ENCODE measurements at places on chromosomes 5 and 9. TPM values are rescaled to one million over a fixed set of nuclear protein-coding genes. Genes with fewer than 3 reads are reported as not detected.

- DNase-seq, result no peak
- H3K4me3 ChIP-seq, result no peak overlapping the region
- H3K27ac ChIP-seq, result no peak overlapping the region
Observed at GRCh38 chr9:135216791-135217441, 129.4 kb downstream of the OLFM1 start.

GRCh38 chr5:140966293-140967225 is at the start of gene PCDHAC2:
Gene PCDHAC2 (plus strand): TSS chr5:140966476. CDS start chr5:140966767, 291 bp downstream.
- no peaks in the 10 kb centered on the region for H3K4me1 ChIP-seq
- H3K36me3 ChIP-seq, result no peaks in the 10 kb centered on the region
- no peak within 1 kb of the TSS for H3K4me3 ChIP-seq
- no peak for DNase-seq
- peaks cover 38% of the 10 kb centered on the region for H3K27me3 ChIP-seq

DNA sequence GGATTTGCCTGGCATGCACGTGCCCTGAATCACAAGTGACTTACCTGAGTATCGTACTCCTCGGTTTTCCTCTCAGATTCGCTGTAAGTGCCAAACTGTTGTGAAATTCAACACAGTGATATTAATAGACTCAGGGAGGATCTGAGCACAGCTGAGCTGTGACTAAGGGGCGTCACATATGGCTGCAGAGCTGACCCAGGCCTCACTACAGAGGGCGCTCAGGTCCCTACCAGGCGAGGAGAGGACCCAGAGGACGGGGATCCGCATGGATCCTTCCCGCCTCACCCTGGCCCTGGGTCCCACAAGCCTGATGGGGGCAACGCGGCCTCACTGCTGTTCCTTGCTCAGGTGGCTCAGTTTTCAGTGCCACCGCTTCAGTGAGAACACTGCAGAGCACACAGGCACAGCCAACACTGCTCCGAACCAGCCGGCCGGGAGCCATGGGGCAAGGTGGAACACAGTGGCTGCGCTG is 20.1 kb downstream of the CLPTM1L start:
- H3K4me3 ChIP-seq, result no peak overlapping the region
- no peak overlapping the region for H3K27ac ChIP-seq
- no peak for DNase-seq
- no peaks in the 10 kb centered on the region for H3K27me3 ChIP-seq

DNA sequence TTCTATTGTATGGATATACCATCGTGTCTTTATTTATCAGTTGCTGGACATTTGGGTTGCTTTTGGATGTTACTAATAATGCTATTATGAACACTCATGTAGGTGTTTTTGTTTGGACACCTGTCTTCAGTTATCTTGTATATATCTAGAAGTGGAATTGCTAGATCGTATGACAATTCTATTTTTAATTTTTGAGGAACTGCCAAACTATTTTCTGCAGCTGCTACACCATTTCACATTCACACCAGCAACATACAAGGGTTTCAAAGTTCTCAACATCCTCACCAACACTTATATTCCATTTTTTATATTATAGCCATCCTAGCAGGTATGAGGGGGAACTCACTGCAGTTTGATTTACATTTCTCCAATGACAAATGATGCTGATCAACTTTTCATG is 324.6 kb downstream of the CAAP1 start:
- H3K27me3 ChIP-seq, result no peaks in the 10 kb centered on the region
- H3K4me1 ChIP-seq, result no peaks in the 10 kb centered on the region
- no peak for DNase-seq

GRCh38 chr5:153987301-153987700 is 51.4 kb downstream of the FAM114A2 start:
- H3K36me3 ChIP-seq, result peaks cover 3% of the 10 kb centered on the region
- no peak for DNase-seq
- H3K4me3 ChIP-seq, result no peak overlapping the region
- no peaks in the 10 kb centered on the region for H3K4me1 ChIP-seq
- H3K27me3 ChIP-seq, result no peaks in the 10 kb centered on the region

- no peak overlapping the region for H3K4me3 ChIP-seq
- H3K27ac ChIP-seq, result no peak overlapping the region
- no peaks in the 10 kb centered on the region for H3K27me3 ChIP-seq
- H3K4me1 ChIP-seq, result no peaks in the 10 kb centered on the region
Observed at GRCh38 chr9:18479405-18479804, 5.5 kb downstream of the ADAMTSL1 start.

GRCh38 chr9:98795970-98796363 is 388 bp downstream of the ANKS6 start:
- H3K36me3 ChIP-seq, result no peaks in the 10 kb centered on the region
- peaks cover 16% of the 10 kb centered on the region for H3K27me3 ChIP-seq
- H3K4me1 ChIP-seq, result peaks cover 5% of the 10 kb centered on the region
- H3K27ac ChIP-seq, result no peak overlapping the region
- peak overlapping the region; percentile 39 for H3K4me3 ChIP-seq
- DNase-seq, result no peak

DNA sequence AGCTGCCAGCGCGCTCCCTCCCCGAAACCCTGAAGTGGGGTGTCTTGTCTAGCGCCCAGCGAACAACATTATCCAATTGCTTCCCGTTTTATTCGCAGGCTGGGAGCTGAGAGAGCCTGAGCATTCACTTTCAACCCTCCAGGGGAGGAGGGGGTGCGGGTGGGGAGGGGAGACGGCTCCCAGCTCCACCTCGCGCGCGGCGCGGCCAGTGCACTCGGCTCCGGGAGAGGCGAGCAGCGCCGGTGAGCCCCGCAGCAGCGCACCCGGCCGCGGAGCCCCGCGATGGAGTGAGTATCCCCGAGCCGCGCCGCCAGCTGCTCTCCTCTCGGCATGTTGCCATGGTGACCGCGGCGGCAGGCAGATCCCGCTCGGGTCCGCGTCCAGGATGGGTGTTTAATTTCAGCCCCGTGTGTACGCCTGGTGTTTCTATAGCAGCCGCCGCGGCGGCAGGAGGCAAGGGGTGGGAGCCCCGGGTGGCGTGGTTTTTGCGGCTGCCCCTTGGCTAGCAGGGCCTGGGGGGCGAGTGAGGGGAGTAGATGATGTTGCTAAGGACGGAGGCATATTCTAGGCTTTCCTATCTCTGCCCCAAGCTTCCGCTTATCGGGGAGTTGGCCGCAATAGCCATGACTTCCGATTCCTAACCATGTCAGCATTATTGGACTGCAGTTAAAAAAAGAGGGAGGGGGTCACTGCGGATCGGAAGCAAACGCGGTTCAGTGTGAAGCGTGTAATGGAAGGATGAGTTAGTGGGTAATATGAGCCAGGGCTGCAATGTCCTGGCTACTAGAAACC is 139.2 kb upstream of the PALM2AKAP2 start:
- no peaks in the 10 kb centered on the region for H3K4me1 ChIP-seq
- H3K27me3 ChIP-seq, result peaks cover 49% of the 10 kb centered on the region
- no peak for DNase-seq
- no peak overlapping the region for H3K4me3 ChIP-seq

DNA sequence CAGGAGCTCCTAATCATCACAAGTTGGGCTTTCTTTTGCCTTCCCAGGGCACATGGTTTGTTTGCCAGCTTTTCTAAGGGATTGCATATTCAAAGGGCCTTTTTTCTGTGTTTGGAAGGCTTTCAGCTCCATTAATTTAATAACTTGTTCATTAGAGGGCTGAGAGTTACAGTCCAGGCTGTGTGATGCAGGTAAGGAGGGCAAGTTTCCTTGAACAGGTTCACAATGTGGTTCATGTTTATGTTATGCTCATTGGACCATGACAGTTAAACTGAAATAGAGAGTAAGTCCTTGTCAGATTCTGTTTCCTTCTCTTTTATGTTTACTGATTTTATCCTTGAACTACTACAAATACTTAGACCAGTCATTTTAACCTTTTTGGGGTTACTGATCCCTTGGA is 174.4 kb downstream of the MARCHF11 start:
- no peaks in the 10 kb centered on the region for H3K4me1 ChIP-seq
- DNase-seq, result no peak
- no peak overlapping the region for H3K4me3 ChIP-seq
- no peaks in the 10 kb centered on the region for H3K36me3 ChIP-seq
- no peak overlapping the region for H3K27ac ChIP-seq
- no peaks in the 10 kb centered on the region for H3K27me3 ChIP-seq

GRCh38 chr9:136693135-136693489 is 5.9 kb upstream of the AGPAT2 start:
- DNase-seq, result no peak
- no peaks in the 10 kb centered on the region for H3K36me3 ChIP-seq
- H3K27me3 ChIP-seq, result no peaks in the 10 kb centered on the region
- H3K4me1 ChIP-seq, result peaks cover 44% of the 10 kb centered on the region

- H3K27ac ChIP-seq, result no peak overlapping the region
- no peak overlapping the region for H3K4me3 ChIP-seq
- H3K27me3 ChIP-seq, result no peaks in the 10 kb centered on the region
- no peaks in the 10 kb centered on the region for H3K4me1 ChIP-seq
- no peaks in the 10 kb centered on the region for H3K36me3 ChIP-seq
- DNase-seq, result no peak
Observed at GRCh38 chr9:16277471-16277960, 593.0 kb downstream of the BNC2 start.

GRCh38 chr9:79885093-79885857 is 313.5 kb downstream of the TLE4 start:
- no peaks in the 10 kb centered on the region for H3K36me3 ChIP-seq
- no peaks in the 10 kb centered on the region for H3K4me1 ChIP-seq
- peaks cover 3% of the 10 kb centered on the region for H3K27me3 ChIP-seq
- H3K27ac ChIP-seq, result no peak overlapping the region

DNA sequence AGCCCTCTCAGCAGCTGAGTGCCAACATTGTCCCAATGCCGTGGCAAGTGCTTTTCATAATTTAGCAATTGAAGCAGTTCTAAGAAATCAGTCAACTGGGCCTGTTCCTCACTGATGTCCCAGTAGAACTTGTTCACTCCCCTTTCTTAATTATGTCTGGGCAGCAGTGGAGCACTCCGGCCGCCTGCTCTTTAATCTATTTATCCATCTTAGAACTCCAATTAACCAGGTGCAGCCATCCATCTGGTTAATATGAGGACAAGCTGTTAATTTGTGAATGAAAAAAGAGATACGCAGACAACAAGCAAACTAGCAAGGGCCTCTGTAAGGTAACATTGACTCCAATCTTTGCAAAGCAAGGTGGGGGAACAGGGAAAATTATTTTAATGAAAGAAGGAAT is 39.4 kb downstream of the MAT2B start:
- no peaks in the 10 kb centered on the region for H3K36me3 ChIP-seq
- no peaks in the 10 kb centered on the region for H3K4me1 ChIP-seq
- H3K27ac ChIP-seq, result no peak overlapping the region

- DNase-seq, result no peak
- no peaks in the 10 kb centered on the region for H3K36me3 ChIP-seq
- no peaks in the 10 kb centered on the region for H3K4me1 ChIP-seq
- H3K27me3 ChIP-seq, result no peaks in the 10 kb centered on the region
Observed at GRCh38 chr5:6517510-6517909, 68.9 kb downstream of the UBE2QL1 start.

ROPN1L gene
- polyA plus RNA-seq, result 1.9 TPM

ZNF483 gene
- polyA plus RNA-seq, result not detected

IL3 gene
- polyA plus RNA-seq, result not detected

MEIKIN gene
- 0.08 TPM for polyA plus RNA-seq

POU5F2 gene
- polyA plus RNA-seq, result 0.04 TPM

PAEP gene
- polyA plus RNA-seq, result not detected

SLC34A1 gene
- polyA plus RNA-seq, result not detected

All from CD14-positive monocyte (primary cell).